Heart right ventricle (tissue), 16 donors: ENCODE measurements at places on chromosomes 11 and 22.

GRCh38 chr11:19646921-19647320 is 65.7 kb upstream of the NAV2 start:
- no peak for DNase-seq

DNA sequence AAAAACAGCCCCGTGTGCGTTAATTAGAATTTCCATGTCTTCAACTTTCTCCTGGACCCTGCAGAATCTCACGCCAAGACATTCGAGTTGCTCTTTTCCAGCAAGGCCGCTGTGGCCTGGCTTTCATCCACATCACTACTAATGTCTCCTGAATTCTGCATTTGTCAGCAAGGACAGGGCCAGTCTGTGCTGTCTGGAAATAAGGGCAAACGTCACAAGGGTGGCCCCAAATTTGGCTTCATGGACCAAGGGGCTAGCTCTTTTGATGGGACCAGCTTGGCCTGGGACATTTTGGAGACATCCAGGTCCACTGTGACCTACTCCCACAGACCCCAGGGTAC is 33.4 kb downstream of the KCNQ1OT1 start:
- no peak for DNase-seq

GRCh38 chr22:20802922-20803553 is 29.1 kb downstream of the SERPIND1 start:
- no peak for DNase-seq

DNA sequence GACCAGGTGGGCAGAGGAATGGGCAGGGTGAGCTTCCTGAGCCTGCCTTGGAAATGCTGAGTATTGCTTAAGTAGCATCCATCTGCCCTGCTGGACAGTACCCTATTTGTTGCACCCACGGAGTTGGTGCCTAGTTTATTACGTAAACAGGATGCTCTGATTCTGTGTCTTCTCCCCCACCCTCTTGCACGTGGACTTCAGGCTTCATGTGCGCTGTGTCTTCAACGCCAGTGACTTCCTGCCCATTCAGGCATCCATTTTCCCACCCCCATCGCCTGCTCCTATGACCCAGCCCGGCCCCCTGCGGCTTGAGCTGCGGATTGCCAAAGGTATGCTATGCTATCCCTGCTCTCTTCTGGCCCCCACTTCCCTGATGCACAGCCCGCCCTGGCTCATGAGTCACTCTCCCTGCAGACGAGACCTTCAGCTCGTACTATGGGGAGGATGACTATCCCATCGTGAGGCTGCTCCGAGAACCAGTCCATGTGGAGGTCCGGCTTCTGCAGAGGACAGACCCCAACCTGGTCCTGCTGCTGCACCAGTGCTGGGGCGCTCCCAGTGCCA is 5.7 kb downstream of the ZP1 start:
- DNase-seq: no peak

GRCh38 chr22:26986884-26987283 is 329.5 kb downstream of the MIAT start:
- DNase-seq: no peak

DNA sequence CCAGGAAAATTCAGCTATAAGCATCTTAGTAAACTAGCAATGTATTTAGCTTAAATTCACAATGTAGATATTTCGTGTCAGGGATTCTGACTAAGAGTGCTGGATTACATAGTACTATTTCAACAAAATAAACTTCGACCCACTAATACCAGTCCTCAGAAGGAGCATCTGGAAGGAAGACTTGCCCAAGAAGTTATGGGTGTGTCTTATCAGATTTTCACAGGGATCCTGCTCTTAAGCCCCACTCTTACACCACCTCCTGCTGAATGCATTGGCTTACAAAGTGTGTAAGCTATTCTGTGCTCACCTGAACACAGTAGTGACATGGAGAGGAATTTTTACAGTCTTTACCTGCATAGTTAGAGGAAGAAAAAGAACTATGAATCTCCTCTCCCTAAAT is 35.4 kb upstream of the ANO5 start:
- no peak for DNase-seq

GRCh38 chr22:48564995-48565394 is 1262.7 kb downstream of the BRD1 start:
- no peak for DNase-seq

GRCh38 chr11:65917434-65918210 is 1.2 kb downstream of the C11orf68 start:
- DNase-seq: no peak

- no peak for DNase-seq
These were observed 71.8 kb downstream of the GGTLC2 start for GRCh38 chr22:22716136-22716665.

DNA sequence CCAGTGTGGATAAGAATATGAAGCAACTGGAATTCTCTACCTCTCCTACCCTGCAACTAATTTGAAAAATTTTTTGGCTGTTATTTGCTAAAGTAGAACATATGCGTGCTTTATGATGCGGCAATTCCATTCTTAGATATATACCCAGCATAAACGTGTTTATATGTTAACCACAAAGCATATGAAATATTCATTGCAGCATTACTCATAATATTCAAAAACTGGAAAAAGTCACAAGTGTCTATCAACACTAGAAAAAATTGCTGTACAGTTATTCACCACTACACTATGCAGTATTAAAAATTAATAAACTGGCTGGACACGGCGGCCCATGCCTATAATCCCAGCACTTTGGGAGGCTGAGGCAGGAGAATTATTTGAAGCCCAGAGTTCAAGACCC is 226.4 kb downstream of the LUZP2 start:
- DNase-seq: no peak

GRCh38 chr22:20517422-20517821 is 10.0 kb downstream of the MED15 start:
- DNase-seq: no peak

GRCh38 chr11:75592715-75593114 is 30.7 kb downstream of the SERPINH1 start:
- DNase-seq: no peak

DNA sequence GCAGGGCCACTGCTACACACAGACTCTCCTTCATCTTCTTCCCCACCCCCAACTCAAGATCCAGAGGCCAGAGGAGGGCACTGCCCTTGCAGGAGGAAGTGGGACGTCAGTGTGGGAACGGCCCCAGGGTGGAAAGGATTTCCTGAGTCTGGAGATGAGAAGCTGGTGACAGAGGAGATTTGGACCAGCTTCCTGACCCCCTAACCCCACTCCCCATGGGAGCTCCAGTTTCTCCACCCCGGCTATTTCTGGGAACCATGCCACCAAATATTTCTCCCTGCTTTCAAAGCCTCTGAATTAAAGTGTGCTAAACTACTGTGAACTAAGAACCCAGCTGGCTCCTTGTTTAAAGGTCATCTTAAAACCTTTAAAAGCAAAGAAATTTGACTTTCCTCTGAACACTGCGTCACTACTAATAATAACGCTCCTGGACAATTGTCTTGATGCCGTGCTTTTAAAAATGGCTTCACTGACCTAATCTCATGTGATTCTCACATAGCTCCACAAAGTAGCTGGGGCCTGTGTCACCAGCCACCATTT is 46.6 kb downstream of the CWC15 start:
- DNase-seq: peak; percentile 84

GRCh38 chr11:115695677-115696364 is 191.6 kb upstream of the CADM1 start:
- no peak for DNase-seq

DNA sequence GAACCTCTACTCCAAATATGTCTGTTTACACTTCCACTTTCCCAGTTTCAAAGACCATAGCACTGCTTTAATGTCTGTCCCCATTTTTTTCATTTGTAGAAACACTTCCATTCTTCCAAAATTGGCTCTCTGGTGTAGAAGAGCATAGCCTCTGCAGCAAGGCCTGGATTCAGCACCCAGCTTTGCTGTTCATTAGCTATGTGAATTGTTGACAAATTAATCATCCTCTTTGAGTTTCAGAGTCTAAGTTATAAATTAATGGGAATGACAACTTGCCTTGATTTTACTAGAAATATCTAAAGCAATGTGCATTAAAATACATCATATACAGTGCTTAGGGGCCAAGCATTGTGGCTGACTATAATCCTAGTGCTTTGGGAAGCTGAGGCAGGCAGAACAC is 22.4 kb downstream of the GRIA4 start:
- DNase-seq: no peak

- no peak for DNase-seq
These were observed 14.5 kb upstream of the MSANTD2 start for GRCh38 chr11:124814739-124815138.

DNA sequence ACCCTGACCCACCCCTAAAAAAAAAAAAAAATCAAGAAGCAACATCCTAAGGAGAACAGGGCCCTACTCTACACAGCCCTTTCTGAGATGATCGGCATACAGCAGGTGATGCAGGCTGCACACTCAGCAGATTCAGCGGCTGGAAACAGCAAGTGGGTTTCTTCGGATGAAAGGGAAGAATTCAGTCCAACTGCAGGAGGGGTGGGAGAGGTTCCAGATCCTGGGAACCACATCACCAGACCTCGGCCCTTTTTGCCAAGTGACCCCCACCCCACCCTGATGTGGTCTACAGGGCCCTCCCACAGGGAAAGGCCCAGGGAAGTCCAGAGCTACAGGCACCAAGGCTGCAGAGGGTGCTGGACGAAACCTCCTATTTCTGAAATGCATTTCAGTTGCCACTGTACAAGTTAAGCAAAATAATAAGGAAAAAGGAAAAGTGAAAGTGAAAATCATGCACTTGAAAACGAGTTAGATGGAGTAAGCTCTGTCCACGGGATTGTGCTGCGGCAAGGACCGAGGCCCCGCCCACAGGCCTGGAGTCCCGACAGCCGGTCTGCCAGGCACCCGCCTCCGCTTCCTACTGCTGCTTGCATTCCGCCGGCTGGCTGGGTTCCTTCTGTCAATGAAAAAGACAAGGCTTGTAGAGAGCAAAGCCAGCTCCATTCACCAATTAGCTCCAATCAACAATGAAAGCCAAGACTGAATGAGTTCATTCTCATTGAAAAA is 16.0 kb upstream of the PHLDA2 start:
- DNase-seq: peak; percentile 87

GRCh38 chr22:38735126-38735464 is 20.7 kb downstream of the SUN2 start:
- no peak for DNase-seq

DNA sequence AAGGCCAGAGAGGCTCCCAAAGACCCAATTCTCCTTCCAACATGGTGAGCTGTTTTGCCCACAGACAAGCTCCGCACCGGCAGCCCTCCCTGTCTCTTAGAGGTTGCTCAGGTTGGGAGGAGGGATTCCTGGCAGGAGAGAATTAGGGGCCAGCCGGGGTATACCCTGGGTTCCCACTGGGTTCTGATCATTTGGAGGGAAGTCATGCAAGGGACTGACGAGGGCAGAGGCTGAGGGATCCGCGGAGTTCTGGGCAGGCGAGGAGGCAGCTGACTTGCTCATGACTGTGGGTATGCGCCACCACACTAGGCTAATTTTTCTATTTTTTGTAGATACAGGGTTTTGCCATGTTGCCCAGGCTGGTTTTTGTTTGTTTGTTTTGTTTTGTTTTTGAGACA is 4.6 kb downstream of the ST3GAL4 start:
- DNase-seq: no peak

DNA sequence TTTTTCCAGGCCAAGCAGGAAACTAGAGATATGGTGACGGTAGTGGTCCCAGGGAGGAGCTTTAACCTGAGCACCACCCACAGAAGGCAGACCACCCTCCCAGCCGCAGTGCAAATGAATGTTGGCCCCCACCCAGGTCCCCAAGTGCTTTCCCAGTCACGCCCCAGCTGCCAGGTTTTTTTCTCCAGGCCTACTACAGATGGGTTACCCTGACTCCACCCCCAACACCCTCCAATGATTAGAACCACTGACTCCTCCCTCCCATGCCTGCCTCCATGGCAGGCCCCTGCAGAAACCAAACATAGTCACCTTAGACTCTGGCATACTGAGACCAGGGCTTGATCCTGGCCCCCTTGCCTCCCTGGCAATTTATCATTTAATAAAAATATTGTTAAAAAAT is 58.7 kb upstream of the CHST1 start:
- DNase-seq: no peak

GRCh38 chr11:78046486-78046854 is 17.2 kb upstream of the THRSP start:
- DNase-seq: no peak

DNA sequence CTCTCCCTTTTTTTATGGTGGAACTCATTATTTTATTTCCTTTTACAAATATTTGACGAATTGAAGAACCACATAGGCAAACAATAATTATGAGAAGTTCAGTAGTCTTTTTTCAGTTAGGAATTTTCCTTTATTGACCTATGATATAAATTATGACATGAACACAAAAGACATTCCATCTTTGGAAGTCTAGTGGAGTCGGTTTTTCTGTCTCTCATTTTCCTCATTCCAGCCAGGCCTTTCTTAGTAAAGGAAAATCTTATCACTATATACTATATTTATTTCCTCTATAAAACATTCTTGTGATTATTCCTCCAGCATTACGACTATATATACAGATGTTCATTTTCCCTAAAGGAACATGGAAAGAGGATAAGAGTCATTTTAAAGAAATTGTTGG is 1046.1 kb downstream of the DLG2 start:
- no peak for DNase-seq

GRCh38 chr11:83523676-83524075 is 237.5 kb upstream of the CCDC90B start:
- no peak for DNase-seq

DNA sequence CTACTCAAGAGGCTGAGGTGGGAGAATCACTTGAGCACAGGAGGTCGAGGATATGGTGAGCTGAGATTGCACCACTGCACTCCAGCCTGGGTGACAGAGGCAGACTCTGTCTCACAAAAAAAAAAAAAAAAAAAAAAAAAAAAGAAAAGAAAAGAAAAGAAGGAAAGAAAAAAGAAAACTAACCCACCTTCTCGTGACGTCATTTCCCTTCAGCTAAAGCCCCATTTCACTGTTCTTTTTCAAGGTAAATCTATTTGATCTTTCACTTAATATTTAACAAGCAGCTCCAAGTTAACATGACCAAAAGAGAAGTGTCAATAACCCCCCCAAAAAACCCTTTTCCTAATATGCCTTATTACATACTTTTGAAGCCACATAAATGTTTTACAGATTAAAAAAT is 5.1 kb downstream of the RAPSN start:
- DNase-seq: no peak

- DNase-seq: no peak
These were observed 5.7 kb upstream of the LZTR1 start for GRCh38 chr22:20976291-20976877.

- DNase-seq: no peak
These were observed 104.3 kb upstream of the SYT13 start for GRCh38 chr11:45390407-45390806.

DNA sequence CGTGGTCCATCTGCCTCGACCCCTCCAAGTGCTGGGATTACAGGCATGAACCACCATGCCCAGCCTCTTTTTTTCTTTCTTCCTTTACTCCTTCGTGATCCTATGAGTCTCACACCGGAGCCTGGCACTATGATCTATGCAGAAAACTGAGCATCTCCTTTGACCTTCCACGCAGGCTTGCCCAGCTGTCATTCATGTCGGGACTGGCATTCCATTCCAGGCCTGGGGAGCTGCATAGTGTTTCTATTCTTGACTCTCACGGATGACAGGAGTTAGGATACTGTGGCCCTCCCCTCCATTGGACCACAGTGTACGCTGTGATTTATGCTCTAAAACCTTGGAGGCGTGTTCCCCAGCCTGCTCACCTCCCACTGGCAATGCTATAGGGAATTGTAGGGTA is 611.8 kb downstream of the BRD1 start:
- no peak for DNase-seq

GRCh38 chr11:90774727-90775566 is 552.1 kb upstream of the CHORDC1 start:
- no peak for DNase-seq
